ENCODE measurements at places on chromosomes 12 and 14. TPM values are rescaled to one million over a fixed set of nuclear protein-coding genes. Genes with fewer than 3 reads are reported as not detected.

Gene A2M
- 3.0 TPM for total RNA-seq

Gene L3HYPDH
- total RNA-seq, result 49.5 TPM

Gene ACSM4
- not detected for total RNA-seq

Gene MRPL52
- total RNA-seq, result 73.1 TPM

Gene PLXNC1
- 0.07 TPM for total RNA-seq

Gene FGD4
- total RNA-seq, result 44.4 TPM

Gene ESR2
- total RNA-seq, result 0.27 TPM

Gene MYF6
- not detected for total RNA-seq
